ENCODE measurements at places on chromosomes 1 and 21.

DNA sequence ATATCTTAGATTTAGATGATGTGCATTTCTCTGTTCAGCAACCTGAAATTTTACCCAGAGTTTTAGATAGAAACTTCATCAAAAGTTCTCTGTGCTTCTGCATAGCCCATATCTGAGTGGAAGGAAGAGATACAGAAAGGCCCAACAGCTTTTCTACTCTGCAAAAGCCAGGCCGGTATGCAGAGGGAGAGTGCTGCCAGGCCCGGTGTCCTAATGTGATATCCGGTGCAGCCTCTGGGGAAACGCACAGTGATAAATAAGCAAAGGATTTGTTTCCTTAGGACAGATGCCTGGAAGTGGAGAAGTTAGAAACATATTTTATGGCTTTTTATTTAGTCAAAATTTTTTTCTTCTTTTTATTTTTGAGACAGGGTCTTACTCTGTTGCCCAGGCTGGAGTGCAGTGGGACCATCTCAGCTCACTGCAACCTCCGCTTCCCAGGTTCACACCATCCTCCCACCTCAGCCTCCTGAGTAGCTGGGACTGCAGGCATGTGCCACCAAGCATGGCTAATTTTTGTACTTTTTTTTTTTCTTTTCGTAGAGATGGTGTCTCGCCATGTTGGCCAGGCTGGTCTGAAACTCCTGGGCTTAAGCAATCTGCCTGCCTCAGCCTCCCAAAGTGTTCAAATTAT lies 145.8 kb downstream of the PATJ start:
- DNase-seq, result no peak

DNA sequence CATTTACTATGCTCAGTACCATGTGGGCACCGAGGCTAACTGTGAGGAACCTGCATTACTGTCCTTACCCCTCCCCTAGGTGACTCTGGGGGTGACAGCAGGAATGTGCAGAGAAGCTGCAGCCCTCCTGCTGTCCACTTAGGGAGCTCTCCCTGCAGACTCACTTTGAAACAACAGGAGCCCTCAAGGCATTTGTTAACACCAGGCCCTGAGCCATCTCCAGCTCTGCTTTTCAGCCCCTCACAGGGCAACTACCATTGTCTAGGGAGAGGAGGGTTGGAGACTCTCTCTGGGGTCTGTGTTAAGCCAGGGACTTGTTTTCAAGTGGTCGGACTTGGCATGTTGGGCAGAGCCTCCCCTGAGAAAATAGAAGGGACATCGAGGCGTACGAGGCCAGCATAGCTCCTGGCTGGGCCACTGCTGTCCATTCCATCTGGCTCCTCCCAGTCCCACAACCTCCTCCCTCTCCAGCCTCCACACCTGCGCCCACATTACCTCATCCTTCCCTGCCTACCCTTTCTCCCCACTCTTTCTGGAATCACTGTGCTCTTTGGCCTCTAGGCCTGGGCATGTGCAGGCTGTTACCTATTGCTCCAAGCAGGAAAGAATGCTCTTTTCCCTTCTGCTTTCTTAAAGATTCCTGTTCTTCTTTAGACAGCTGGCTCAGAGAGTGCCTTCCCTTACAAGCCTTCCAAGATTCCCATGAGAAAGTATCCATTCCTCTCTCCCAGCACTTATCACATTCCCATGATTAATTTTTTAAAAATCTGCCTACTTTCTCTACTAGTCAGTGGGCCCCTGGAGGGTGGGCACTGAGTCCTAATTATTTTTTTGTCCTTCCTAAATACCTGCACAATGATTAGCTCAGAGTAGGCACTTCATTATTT lies 102.7 kb upstream of the GCLM start:
- no peak for DNase-seq

DNA sequence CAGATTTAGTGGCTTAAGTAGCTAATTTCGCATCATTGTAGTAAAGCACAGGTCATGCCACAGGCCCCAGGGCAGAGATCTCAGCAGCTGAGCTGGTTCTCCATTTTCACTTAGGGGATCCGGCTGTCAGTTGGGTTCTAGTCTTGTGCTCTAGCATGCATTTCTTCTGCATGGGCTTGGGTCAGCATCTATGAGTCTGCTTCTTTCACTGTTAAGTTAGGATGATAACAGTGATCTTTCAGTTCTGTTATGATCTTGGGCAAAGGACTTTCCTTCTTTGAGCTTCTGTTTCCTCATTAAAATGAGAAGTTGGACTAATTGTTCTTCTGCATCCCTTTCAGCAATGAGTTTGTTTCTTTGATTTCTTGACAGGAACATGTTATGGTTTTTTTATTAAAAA lies 123.6 kb upstream of the DNAH14 start:
- no peak for DNase-seq

- no peak for DNase-seq
Measured at GRCh38 chr1:180997843-180998504, 24.7 kb downstream of the STX6 start.

- DNase-seq, result peak; percentile 83
Measured at GRCh38 chr1:90710579-90711536, 6.2 kb downstream of the BARHL2 start.

GRCh38 chr1:166900987-166901386 lies 24.9 kb upstream of the TADA1 start:
- no peak for DNase-seq

DNA sequence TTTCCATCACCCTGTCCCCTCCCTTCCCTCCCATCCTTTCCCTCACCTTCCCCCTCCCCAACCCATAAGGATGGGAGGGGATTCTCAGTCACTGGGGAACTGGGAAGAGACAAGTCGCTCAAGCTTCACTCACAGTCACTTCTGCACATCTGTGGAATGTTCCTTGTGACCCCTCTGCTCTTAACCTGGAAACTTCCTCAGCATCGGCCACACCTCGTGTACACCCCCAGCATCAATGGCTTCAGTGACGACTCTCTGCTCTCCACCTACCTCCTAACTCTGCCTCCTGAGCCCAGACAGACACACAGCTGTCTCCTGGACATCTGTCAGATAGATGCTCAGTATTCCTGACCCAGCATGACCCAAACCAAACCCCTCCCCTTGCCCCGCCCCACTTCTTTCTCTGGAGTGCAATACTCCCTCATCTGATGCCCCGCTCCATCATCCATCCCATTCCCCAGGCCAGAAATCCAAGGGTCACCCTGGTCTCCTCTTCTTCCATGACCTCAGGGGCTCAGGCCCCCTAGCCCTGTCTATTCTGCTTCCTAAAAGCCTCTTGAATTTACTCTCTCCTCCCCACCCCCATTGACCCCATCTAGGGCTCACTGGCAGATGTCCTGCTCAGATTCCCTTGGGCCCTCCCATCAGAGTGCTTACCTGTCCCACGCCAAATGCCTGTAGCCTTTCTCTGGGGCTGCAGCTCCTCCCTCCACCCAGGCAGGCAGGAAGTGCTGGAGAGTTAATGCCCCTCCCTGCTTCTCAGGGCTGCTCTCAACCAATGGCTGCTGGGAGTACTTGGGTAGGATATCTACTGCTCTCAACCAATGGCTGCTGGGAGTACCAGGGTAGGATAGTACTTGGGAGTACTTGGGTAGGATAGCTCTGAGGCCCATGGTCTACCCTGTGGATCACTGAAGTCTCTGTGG lies 83.1 kb upstream of the CSF3R start:
- DNase-seq, result no peak

DNA sequence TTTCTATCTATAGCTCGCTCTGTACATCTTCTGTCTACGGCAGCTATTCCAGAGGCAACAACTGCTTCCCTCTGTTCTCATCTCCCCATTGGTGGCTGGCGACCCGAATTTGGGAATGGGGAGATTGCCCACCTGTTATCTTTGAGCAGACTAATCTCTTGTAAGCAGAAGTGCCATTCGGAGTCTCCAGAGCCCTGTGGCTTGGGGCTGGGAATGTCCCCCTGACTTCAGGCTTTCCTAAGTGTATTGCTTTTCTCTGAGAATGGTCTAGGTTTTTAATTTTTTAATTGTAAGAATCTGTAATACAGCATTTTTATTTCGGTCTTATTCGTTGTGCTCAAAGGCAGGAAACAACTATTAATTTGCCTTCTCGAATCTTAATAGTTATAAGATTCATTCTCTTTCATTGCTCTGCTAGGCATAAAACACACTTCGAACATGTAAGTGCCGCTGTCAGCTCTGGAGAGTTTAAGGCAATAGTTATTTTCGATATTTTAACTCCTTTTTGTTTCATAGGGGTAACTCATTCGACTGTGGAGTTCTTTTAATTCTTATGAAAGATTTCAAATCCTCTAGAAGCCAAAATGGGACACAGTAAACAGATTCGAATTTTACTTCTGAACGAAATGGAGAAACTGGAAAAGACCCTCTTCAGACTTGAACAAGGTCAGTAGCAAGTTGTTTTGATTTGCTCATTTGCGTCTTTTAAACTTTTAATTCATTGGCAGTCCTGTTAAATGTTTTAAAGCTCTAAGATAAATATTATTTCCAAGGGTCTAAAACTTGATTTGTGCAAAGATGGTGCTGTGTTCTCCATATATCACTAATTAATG lies 514 bp downstream of the AGL start:
- DNase-seq, result no peak

DNA sequence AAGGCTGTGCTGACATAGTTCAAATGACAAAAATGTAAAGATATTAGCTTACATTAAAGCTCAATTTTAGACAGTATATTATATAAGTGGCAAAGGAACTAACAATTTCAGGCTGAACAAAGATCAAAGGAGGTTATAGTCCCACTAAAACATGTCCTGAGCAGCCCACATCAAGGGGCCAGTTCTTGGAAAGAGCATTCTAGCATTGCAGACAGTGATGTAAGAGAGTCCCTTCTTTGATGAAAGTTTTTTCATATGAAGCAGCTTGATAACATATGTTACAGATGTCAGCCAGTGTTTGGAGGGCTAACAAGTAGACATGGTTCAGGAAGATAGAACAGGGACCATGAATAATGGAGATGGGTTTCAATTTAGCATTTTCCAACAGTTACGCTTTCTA lies 301.7 kb downstream of the NTNG1 start:
- no peak for DNase-seq

- peak; percentile 42 for DNase-seq
Measured at GRCh38 chr1:207752456-207752998, 673 bp downstream of the CD46 start.

DNA sequence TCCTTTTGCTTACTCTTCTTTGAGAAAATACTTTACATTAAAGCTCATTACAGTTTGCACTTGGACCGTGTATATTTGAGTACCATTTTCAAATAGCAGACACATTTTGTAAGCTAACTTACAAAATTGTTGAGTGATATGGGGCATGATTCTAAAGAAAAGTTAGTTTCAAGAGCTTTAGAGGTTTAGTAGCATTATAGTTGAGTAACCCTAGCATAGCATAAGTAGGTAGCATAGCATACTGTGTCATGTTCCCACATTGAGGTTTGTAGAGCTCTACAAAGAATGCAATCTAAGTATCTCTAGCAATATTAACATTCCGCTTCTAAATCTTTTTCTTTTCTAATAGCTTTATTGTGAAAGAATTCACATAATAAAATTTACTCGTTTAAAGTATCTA lies 92.0 kb downstream of the ITSN1 start:
- DNase-seq, result no peak

DNA sequence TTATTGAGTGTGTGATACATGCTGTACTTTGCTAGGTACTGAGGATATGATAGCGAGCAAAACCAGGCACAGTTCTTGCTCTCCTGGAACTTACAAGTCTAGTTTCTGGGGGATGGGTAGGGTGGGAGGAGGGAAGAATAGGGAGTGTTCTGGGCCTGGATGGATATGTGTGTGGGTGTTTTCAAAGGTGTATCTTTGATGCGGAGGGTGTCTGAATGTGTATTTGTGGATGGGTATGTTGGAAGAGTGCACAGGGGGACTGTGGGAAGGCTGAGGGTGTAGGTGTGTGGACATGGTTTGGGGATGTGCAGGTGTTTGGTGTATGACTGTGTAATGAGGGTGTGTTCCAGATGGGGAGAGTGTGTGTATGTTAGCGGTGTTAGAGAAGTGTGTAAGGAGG lies 4.5 kb upstream of the DPH2 start:
- DNase-seq, result no peak

Measured in neural progenitor cell (in vitro differentiated cells).